ENCODE measurements at places on chromosomes 16 and 17.

DNA sequence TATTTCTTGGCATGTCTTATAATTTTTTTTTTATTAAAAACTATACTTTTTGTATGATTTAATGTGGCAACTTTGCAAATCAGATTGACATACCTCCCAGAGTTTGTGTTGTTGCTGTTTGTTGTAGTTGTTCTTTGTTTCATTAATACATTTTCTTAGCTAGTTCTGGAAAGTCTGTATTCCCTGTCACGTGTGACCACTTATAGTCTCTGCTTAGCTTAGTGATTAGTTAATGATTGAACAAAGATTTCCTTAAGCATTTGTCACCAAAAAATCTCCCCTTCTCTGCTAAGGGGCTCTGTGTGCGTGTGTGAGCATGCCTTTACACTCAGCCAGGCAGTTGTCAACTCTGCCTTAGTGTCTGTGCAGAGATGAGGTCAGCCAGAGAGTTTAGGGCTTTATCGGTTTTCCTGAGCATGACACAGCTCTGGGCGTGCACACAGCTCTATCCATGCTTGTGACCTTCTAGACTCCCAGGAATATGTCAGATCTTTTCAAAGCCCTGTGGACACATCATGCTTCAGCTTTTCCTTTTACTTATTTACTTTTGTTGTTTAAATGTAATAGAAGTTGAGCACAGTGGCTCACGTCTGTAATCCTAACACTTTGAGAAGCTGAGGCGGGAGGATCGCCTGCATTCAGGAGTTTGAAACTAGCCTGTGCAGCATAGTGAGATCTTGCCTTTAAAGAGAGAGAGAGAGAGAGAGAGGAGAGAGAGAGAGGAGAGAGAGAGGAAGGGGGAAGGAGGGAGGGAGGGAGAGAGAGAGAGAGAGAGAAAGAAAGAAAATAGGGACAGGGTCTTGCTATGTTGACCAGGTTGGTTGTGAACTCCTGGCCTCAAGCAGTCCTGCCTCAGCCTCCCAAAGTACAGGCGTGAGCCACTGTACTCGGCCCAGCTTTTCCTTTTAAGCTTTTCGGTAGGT is 21.9 kb downstream of the DNAI2 start:
- no peak for DNase-seq

GRCh38 chr16:68460067-68460466 is 11.8 kb upstream of the SMPD3 start:
- DNase-seq, result no peak

DNA sequence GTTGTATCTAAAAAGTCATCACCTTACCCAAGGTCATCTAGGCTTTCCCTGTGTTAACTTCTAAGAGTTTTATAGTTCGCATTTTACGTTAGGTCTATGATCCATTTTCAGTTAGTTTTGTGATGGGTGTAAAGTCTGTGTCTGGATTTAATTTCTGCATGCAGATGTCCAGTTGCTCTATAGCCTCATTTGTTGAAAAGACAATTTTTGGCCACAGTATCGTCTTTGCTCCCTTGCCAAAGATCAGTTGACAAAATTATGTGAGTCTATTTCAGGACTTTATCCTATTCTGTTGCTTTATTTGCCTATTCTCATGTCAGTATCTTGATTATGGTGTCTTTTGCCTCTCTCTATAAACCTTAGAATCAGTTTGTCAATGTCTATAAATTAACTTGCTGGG is 85.1 kb downstream of the METRNL start:
- DNase-seq, result no peak

GRCh38 chr16:58269526-58269925 is 25.3 kb downstream of the PRSS54 start:
- no peak for DNase-seq

DNA sequence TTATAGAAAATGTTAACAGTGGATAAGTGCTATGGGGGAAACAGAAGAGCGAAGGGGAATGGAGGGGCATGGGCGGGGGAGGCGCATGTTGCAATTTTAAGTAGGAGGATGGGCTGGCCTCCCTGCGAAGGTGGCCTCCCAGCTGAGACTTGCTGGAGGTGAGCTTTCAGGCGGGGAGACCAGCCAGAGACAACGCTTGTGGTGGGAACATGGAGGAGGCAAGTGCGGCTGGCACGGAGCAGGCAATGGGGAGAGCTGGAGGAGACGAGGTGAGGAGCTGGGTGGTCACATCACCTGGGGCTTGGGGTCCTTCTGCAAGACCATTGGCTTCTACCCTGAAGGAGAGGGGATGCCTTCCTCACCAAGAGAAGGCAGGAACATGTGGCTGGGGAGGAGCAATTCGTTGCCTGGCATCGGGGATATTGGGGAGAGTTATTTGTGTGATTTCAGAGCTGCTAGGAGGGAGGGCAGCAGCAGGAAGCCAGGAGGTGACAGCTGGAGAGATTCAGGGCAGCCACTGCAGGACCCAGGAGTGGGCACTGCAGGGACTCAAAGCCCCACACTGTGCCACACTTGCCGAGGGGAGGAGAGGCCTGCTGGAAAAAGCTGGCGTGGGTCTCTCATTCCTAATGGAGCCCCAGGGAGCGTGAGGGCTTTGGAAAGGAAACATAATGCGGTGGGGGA is 34.4 kb downstream of the PMFBP1 start:
- no peak for DNase-seq

- DNase-seq, result no peak
Measured at GRCh38 chr17:48630009-48630924, 4.1 kb upstream of the HOXB9 start.

GRCh38 chr17:8300627-8301242 is 5.5 kb upstream of the SLC25A35 start:
- peak; percentile 78 for DNase-seq

DNA sequence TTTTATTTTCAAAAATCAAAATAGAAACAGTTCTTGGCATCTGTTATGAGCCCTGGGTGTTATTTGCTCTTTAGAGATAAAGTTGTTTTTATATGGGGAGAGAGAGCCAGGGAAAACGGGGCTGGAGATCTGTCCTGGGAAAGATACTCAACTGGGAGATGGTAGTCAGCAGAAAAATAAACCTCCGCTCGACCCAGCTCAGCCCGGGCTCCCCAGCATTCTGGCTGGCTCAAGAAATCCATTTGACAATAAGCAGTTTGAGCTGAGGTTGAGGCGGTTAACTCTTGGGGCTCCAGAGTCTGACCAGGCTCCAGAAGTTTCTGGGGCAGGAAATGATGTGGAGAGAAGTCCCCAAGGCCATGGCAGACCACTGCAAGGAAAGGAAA is 151.9 kb downstream of the IRX5 start:
- DNase-seq, result no peak

DNA sequence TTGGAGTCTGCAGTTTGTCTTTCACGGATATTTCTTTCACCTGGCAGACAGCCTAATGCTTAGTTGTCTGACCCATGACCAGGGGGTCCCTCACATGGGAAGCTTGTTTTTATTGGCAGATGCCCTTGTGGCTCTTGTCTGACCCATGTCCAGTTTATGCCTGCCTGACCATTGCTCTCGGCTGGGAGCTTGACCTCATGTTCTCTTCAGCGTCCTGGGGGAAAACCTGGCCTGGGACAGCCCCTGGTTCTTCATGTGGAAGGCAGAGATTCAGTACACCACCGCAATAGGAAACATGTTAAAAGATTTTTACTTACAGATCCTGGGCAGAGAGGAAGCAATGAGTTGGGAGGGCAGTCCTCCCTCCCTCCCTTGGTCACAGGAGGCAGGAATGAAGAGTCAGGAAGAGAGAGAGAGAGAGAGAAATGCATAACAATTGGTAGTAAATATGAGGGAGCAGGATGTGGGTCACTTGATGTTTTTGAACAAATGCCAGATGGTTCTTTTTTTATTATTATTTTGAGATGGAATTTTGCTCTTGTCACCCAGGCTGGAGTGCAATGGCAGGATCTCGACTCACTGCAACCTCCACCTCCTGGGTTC is 302.7 kb upstream of the MYOCD start:
- no peak for DNase-seq

DNA sequence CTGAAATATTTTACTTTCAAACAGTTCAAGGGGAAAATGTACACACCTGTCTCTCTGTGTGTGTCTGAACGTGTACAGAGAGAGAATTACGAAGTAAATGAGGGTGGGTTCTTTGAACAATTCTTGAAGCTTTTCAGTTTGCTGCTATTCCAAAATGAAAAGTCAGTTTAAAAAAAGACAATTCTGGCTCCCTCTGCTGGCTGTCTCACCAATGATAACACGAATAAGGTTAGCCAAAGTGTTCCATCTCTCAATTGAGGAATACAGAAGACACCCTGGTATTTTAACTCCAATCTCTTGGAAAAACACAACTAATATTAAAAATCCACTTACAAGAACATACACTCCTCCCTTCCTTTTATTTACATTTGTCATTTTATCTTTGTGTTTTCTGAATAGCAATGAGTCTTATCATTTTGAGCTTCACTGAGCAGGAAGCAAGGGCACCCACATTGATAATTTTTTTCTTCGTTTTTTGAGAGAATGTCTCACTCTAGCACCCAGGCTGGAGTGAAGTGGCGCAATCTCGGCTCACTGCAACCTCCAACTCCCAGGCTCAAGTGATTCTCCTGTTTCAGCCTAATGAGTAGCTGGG is 20.5 kb downstream of the EFTUD2 start:
- DNase-seq, result no peak

DNA sequence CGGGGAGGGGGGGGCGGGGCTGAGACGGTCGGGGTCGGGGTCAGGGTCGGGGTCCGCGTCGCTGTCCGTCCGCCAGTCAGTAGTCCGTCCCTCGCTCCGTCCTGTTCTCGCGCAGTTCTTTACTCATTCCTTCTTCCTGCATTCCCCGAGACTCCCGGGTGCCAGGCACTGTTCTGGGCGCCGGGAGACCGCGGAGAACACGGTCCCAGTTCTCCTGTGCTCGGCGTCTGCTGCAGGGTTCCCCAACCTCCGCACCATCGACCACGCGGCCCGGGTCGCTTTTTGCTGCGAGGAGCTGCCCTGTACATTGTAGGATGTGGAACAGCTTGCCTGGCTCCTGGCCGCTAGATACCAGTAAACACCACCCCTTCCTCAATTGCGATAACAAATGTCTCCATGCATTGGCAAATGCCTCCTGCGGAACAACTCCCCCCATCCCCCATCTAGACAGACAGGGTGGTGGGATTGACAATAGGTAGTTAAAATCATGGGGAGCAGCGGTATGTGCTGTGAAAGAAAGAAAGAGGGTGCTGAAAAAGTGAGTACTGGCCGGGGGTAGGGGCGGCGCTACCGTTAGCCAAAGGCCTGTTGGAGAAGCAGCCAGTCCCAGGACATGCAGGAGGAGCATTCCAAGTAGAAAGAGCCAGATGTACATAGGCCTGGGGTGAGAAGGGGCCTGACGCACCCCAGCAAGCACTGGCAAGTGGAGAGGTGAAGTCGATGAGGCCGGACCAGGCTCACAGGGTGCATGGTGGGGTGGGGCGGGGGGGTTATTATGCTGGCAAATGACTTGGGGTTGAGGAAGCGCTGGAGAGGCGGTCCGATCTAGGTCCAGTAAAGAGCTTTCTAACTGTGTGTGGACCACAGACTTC is 631 bp downstream of the TRAF7 start:
- no peak for DNase-seq
